T-cell (primary cell): ENCODE measurements at places on chromosomes 1 and 21. TPM values are rescaled to one million over a fixed set of nuclear protein-coding genes. Genes with fewer than 3 reads are reported as not detected.

- DNase-seq: no peak
Observed at GRCh38 chr1:191388283-191388682, 770.0 kb upstream of the RGS18 start.

DNA sequence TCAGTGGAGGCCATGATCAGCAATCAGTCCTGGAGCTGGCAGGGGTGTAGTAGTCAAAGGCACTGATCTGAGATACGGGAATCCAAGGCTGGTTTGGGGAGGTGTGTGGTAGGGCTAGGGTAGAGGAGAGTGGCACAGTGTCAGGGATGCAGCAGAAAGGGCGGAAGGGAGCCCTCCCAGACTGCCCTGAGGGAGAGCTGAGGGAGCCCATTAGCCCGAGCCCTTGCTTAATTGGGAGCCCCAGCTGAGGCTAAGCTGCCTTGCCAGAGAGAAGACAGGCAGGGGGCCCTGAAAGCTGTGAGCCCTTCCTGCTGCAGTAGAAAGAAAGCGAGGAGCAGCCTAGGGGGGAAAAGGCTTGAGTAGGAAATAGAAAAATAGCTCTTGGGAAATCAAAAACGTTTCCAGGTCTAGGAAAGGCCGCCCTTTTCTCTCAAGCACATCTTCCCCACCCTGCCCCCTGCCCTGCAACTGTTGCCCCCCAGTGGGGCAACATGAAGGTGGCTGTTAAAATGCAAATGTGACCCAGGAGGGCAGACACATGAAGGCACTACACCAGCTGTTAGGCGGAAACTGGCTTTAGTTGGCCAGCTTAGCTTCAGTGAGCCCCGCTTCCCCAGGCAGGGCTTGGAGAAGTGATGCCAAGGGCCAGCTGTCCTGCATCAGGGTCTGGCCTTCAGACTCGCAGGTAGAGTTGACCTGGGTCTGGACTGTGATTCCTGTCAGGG is 106.2 kb downstream of the UCK2 start:
- no peak for DNase-seq

- no peak for DNase-seq
Observed at GRCh38 chr1:221987860-221988520, 246.1 kb upstream of the DUSP10 start.

DNA sequence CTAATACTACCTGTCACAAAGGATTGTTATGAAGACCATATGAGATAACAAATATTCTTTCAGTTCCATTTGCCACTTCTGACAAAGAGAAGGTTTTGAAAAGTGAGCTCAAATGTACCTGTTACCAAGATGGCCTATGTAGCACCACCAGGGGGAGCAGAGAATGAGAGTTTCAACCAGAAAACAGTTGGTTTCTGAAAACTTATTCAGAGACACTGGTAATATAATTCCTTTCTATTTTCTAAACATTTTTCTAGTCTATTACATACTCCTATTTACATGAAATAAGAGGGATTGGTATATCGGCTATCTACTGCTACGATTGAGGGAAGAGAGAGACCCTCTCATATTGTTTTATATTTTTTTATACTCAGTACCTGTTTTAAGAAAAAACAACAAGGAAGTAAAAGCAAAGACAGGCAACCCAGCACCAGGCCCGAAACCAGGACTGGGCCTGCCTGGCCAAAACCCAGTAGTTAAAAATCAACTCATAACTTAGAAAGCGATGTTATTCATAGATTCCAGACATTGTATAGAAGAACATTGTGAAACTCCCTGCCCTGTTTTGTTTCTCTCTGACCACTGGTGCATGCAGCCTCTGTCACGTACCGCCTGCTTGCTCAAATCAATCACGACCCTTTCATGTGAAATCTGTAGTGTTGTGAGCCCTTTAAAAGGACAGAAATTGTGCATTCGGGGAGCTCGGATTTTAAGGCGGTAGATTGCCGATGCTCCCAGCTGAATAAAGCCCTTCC is 48.3 kb downstream of the IL23R start:
- DNase-seq: peak; percentile 46

DNA sequence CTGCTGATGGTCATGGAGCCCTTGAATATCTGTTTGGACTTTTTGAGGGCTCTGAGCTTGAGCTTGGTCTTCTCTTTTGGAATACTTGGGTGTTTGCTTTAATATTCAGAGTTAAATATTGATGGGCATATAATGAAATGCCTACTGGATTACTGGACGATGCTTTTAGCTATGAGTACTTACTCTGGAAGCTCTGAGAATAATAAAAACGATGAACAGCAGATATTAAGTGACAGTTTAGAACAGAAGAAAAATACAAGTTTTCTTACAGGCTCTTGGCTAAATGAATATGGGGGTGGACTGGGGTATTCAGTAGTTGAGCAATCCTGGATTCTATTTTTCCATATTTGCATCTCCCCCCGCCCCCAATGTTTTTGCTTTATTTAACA is 20.7 kb downstream of the GALNT2 start:
- DNase-seq: no peak

- DNase-seq: no peak
Observed at GRCh38 chr1:76038287-76039004, 36.1 kb upstream of the ST6GALNAC3 start.

DNA sequence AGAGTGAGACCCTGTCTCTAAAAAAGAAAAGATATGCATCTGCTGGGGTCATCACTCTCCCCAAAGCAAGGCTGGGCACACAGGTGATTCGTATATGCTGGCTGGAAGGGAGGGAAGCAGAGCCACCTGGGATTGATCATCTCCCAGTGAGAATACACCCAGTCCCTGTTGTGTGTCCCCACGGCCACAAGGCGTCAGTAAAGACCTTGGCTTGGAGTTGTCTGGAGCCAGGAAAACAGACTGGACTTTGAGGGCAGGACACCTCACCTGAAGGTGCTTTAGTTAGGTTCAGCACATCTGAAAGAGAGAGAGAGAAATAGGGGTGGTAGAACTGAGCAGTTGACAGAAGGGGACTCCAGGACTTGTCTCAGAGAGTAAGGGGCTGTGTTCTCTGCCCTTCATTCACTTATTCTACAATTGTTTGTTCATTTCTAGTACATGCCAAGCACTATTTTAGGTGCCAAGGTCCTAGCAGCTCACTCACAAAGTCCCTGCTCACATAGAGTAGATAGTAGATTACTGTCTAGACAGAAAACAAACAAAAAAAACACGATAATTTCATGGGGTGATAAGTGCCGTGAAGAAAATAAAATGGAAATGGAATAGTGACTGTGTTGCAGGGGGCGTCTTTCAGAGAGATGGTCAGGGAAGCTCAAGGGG is 13.5 kb downstream of the CITED4 start:
- no peak for DNase-seq

Gene ETNK2
- 4.2 TPM for total RNA-seq
